ENCODE measurements at places on chromosomes 16 and 17.

- no peak for DNase-seq
Observed at GRCh38 chr17:12070561-12070960, 49.9 kb downstream of the MAP2K4 start.

DNA sequence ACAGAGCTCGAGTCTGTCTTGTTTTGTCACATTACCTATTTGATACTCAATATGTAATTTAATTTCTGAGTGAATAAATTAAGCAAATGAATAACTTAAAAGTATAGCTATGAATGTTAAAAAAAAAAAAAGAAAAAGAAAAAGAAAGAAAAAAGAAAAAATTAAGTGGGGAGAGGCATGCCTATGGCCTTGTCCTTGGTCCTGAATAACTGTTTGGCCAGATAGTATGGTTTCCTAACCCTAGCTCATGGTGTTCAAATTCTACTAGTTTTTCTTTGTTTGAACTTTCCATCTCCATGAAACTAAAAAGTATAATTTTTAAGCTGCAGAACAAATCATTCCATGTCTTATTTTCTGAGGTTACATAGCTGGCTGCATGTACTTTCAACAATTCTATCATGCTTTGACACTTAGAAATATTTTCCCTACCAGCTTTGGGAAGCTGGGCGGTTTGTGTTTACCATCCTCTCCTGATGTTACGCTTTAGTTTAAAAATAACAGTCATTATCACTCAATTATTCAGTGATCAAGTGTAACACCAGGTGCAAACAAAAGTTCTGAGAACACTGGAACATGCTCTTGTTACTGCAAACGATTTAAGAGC is 31.8 kb downstream of the TOX3 start:
- no peak for DNase-seq

- no peak for DNase-seq
Observed at GRCh38 chr17:53934931-53935330, 112.2 kb downstream of the KIF2B start.

DNA sequence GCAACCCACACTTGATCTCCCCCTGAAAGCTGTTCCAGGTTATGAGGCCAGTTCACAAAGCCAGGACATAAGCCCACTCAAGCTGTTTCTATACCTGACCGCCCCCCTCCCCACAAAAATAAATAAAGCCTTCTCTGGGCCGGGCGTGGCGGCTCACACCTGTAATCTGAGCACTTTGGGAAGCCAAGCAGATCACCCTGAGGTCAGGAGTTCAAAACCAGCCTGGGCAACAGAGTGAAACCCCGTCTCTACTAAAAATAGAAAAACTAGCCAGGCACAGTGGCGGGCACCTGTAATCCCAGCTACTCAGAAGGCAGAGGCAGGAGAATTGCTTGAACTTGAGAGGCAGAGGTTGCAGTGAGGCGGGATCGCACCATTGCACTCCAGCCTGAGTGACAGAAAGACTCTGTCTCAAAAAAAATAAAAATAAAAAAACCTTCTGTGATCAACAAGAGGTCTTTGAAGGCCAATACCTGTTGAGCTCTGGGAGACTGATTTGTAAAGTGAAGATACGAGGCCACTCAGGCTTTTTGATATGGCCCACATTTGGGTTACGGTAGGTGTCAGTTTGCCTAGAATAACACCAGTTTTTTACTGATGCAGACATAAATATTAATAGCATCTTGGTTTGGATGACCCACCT is 2.2 kb downstream of the KDM8 start:
- no peak for DNase-seq

DNA sequence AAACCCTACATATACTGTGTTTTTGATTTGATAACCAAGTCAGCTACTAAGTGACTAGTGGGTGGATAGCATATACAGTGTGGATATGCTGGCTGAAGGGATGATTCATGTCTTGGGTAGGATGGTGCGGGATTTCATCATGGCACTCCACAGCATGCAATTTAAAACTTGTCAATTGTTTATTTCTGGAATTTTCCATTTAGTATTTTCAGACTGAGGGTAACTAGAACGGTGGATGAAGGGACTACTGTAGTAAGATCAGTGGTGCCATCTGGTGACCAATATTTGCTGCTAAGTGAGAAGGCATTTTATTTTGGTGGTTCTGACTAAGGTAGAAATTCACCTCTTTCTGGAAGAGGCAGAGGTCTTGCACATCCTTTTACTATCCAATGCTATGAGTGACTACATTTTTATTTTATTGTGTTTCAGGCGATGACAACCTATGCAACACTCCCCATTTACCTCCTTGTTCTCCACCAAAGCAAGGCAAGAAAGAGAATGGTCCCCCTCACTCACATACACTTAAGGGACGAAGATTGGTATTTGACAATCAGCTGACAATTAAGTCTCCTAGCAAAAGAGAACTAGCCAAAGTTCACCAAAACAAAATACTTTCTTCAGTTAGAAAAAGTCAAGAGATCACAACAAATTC is 3.1 kb downstream of the CDC6 start:
- no peak for DNase-seq

- peak; percentile 33 for DNase-seq
Observed at GRCh38 chr16:28863929-28864793, 518 bp downstream of the SH2B1 start.

DNA sequence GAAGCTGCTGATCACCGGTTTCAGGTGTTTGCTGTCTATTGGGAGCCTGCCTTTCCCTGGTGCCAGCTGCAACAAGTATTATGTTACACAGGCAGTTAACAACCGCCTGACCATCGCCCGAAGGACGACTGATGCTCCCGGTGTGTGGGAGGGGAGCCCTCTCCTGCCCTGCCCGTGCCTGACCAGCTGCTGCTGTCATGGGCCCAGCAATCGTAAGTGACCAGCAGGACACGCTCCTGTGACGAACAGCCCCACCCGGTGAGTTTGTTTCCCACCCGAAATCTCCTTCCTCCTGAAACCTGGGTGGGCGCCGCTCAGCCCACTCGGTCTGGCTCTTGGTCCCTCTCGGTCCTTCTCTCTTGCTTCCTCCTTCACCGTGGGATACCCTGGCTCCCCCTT is 17.9 kb upstream of the UBE2I start:
- no peak for DNase-seq

DNA sequence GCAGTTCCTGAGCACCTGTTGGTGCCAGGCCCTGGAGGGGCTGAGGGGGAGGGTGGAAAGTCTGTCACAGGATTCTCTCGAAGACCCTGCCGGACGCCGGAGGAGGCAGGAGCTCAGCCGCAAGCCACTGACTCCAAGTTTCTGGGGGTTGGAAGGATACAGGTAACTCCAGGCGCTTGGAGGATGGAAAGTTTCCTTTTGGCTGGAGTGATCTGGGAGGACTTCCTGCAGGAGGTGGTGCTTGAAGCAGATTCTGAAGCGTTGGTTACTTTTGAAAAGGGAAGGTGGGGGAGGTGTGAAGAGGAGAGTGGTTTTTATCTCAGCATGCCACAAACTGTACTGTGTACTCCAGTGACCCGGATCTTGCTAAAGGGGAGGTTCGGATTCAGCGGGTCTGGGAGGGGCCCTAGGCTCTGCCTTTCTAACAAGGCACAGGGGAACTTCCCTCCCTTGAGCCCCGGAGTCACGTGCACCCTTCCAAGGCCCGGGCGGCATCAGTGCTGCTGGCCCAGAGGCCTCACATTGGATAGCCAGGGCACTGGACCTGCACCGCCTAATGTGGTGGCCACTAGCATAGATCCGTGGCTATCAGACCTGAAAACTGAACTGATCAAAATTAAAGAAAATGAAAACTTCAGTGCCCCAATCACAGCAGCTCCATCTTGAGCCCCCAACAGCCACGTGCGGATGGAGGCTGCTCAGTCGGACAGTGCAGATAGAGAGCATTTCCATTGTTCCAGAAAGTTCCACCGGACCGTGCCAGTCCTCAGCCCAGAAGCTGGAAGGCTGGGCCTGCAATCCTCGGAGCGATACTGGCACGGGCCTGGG is 42.2 kb upstream of the GSE1 start:
- DNase-seq, result peak; percentile 37

- DNase-seq, result peak; percentile 25
Observed at GRCh38 chr17:27530764-27531391, 74.6 kb downstream of the KSR1 start.

- peak; percentile 88 for DNase-seq
Observed at GRCh38 chr16:65745-66144, 6.7 kb downstream of the RHBDF1 start.

- no peak for DNase-seq
Observed at GRCh38 chr17:7042501-7043181, 1.3 kb downstream of the SLC16A11 start.

- DNase-seq, result no peak
Observed at GRCh38 chr17:1179112-1179817, 516 bp downstream of the ABR start.

DNA sequence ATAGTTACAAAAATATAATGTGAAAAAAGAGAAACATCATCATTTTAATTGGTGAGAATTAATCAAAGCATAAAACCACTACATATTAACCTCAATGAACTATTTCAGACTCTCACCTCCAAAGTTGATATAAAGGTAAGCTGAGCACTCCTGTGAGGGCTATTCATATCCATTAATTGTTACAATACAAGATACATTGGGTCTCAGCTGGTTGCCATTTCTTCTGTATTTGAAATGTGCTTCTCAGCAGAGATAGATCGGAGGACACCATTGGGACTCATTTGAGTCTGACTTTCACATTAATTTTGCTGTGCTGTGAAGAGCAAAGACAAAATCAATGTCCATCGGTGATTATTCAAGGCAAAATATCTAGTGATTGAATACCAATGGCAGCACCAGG is 459.5 kb upstream of the GOT2 start:
- DNase-seq, result no peak

All from psoas muscle (tissue), 8 donors.